ENCODE measurements at places on chromosomes 16 and 17. TPM values are rescaled to one million over a fixed set of nuclear protein-coding genes. Genes with fewer than 3 reads are reported as not detected.

PRR11 gene
- 8.5 TPM for total RNA-seq

DNA sequence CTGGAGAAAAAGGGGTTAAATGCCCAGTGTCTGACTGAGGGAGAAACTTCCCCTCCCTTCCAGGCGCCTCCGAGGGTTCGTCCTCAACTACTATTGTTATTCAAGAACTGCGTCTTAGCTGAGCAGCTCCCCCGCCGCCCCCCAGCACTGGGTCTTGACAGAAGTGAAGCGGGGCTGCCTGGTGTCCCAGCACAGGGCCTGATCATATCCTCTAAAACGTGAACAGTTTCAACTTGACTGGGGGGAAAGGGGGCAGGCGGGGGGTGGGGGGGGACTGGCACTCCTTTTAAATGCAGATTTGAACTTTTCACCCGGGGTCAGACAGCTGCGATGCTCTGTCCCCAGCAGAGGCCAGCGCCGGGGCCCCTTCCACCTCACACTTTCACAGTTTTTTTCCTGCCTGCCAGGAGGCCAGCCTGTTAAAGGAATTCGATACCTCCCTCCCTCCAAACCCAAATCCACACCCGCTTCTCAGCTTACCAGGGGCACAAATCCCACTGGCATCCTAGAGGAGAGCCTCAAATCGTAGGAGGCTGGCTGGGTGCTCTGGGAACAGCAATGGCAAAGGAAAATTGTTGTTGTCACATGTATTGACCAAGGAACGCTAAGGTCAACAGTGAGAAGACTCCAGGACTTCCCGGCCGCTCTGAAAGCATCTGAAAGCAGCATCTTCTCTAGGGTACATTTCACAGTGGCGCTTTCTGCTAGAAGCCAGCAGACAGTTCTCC lies 14.5 kb downstream of the ZFHX3 start:
- no peak for DNase-seq

DNA sequence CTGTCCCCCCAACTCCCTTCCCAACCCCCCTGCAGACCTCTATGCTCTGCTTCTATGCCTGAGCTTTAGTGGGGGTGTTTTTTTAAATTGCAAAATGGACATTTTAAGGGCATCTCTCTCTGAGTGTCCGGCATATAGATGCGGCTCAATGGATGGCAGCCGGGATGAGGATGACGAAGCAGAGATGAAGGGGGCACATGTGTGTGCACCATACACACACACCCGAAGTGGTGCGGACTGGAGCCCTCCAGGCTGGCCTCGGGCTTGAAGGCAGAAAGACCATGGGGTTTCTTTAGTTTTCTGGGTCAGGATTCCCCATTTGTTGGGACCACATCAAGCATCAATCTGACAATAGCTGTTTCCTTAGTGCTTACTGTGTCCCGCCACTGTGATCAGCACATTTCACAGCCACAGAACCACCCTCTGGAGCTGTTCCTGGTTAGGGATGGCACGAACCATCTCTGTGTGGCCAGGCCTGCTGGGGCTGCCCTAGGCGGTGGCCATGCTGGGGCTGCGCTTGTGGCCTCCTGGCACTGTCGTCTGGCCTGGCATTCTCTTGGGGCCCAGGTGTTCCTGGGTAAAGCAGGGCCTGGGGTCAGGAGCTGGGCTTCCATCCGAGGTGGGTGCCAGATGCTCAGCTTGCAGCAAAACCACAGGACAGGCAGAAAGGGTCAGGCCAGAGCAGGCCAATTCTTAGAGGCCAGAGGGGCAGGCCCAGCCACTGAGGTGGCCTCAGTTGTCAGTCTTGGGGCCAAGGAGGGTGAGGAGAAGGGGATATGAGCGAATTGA lies 49.9 kb downstream of the NT5M start:
- no peak for DNase-seq

GRCh38 chr17:29569245-29569950 lies 897 bp downstream of the TP53I13 start:
- DNase-seq, result no peak

DNA sequence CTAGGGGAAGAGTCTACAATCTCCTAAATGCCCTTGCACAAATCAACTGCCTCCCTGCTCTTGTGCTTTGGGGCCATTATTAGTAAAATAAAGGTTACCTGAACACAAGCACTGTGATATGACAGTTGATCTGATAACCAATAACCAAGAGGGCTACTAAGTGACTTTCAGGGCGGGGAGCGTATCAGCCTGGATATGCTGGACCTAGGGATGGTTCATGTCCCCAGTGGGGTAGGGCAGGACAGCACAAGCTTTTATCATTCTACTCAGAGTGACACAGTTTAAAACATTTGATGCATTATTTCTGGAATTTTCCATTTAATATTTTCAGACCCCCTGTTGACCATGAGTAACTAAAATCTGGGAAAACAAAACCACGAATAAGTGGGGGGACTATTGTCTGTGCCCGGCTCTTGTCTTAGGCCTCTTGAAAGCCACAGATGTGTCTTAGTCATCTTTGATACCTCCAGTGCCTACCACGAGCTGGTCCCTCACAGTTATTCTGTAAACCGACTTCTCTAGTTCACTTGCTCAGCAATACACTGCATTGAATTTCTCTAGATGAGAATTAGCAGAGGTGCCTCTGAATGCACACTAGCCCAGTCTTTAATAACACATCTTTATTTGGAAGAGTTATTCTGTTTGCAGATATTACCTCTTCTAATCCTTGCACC lies 94.6 kb upstream of the DHX40 start:
- DNase-seq, result no peak

DNA sequence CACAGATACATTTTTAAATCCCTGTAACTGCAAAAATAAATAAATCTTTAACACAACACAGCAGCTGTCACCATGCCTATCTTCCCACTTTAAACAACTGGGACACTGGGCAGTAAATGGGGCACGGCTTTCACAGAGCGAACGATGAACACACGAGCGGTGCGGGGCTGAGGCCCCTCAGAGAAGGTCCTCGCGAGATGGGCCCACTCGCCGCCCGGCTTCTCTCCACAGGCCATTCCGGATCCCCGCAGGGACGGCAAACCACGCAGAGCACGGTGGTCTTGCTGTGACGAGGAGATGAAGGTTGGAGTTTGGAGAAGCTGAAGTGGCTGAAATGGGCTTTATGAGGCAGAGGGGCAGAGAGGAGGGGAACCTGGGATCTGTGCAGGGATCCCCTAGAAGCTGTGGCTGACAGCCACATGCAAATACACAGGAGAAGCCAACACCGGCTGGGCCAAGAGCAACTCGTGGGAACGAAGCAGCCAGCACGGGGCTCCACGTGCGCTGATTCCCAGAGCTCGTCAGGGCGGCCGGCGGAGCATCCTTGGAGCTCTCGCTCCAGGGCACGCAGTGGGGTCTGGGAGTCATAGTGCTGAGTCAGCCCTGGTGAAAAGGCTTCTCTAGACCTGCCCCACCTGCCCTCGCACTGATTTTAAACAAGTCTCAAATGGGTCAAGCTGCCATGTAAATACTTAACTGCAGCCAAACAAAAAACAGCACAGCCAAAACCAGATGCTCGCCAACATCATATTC lies 31.7 kb downstream of the CCDC57 start:
- DNase-seq, result no peak

Measured in thymus (tissue), 14 donors.